Activated gamma-delta T cell treated with anti-CD3 and anti-CD28 coated beads, Interleukin-2, amount 50 U/mL, for 16 hours (primary cell): ENCODE measurements at places on chromosomes 13 and 19.

GRCh38 chr19:50328873-50329145 is 368 bp downstream of the KCNC3 start:
- DNase-seq, result no peak

GRCh38 chr13:58950911-58951310 is 1212.8 kb downstream of the DIAPH3 start:
- DNase-seq, result no peak

- DNase-seq, result no peak
These were observed 39.0 kb downstream of the C1QTNF9 start for GRCh38 chr13:24348385-24348784.

GRCh38 chr19:7871437-7872305 is 2.5 kb downstream of the PRR36 start:
- peak; percentile 64 for DNase-seq

DNA sequence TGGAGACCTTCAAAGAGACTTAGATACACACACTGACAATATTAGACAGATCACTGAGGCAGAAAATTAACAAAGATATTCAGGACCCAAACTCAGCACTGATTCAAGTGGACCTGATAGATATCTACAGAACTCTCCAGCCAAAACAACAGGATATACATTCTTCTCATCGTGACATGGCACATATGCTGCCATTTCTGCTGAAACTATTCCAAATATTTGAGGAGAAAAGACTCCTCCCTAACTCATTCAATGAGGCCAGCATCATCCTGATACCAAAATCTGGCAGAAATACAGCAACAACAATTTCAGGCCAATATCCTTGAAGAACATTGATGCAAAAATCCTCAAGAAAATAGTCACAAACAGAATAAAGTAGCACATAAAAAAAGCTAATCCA is 53.3 kb downstream of the TRPC4 start:
- DNase-seq, result no peak

- no peak for DNase-seq
These were observed 338.0 kb downstream of the ENOX1 start for GRCh38 chr13:43448605-43449336.

GRCh38 chr13:34152409-34152808 is 334.5 kb downstream of the RFC3 start:
- DNase-seq, result no peak

DNA sequence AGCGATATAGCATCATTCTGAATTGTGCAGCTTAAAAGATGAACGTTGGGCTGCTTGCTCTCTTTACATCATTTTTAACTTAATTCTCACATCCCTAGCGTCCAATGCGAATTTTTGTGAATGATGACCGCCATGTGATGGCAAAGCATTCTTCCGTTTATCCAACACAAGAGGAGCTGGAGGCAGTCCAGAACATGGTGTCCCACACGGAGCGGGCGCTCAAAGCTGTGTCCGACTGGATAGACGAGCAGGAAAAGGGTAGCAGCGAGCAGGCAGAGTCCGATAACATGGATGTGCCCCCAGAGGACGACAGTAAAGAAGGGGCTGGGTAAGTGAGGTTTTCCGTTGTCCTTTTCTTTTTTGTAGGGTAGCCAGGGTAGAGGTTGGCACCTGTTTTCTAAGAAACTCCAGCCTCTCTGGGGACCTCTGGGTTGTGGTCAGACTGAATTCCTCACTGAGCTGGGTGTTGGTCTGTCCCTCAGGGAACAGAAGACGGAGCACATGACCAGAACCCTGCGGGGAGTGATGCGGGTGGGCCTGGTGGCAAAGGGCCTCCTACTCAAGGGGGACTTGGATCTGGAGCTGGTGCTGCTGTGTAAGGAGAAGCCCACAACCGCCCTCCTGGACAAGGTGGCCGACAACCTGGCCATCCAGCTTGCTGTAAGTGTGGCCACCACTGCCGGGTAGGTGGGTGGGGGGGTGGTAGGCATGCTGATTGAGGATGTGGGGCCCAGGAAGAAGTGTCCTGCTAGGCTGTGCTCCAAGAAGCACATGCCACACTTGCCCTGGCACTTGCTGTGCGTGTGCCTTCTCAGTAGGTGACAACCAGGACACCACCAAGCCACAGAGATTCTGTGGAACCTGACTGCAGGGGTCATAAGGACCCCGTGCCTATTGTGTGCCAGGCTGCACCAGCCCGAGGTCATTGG is 17.0 kb downstream of the ILF3 start:
- DNase-seq, result no peak

DNA sequence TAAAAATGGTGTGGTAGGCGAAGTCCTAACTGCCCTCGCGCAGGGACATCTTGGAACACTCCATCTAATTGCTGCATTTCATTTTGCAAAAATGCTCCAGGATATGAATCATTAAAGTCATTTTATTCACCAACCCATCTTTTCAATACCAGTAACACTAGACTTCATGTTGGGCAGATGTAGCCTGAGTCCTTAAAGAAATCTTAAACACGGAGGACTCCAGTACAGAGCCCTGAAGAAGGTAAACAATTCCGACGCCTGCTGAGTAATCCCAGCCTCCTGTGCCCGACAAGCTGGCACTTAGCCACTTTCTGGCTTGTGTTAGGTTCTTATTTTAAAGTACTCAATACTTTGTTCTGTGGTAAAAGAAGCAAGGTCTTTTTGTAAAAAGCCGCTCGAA is 58.0 kb upstream of the IRS2 start:
- no peak for DNase-seq

DNA sequence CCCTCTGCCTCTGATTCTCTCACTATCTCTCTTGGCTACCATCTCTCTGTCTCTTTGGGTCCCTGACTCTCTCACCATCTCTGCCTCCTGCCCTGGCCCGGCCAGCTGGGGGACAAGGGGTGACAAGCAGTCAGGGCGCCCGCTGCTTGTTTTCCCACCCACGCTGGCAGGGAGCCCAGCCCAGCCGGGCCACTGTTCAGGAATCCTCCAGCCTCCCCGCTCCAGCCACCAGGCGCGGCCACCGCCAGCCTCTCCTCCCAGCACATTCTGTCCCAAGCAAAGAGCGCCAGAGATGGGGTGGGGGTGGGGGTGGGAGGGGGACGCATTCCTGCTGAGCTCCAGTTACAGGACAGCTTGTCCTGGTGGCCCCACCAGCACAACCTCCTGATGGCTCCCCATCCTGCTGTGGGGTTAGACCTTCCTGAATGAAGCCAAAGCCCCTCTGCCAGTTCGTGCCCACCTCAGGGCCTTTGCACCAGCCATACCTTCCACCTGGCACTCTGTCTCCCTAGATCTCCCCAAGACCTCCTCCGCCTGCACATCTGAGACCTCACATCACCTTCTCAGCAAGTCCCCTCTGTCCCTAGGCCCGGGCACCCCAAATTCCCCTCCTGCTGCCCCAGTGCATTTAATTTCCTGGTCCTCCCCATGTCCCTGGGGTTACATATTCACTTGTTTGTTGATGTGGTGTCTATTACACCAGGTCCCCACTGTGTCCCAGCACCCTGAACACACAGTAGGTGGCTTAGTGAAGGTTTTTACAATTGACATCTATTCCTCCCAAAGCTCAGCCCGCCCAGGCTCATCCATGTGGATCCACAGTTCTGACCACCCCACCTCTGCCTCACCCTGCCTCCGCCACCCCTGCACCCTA is 12.5 kb downstream of the ARRDC2 start:
- no peak for DNase-seq

DNA sequence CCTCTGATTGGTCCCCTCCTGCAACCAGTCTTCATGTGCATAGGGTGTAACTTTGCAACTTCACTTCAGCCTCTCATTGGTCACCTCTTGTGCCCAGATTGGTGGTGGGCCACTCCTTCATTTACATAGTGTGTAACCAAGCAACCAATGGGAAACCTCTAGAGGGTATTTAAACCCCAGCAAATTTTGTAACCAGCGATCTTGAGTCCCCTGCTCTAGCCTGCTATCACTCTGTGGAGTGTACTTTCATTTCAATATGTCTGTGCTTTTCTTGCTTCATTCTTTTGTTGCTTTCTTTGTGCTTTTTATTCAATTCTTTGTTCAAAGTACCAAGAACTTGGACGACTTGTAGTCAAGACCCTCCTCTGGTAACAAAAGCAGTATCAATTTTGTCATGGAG is 1336.9 kb upstream of the SPRY2 start:
- no peak for DNase-seq

DNA sequence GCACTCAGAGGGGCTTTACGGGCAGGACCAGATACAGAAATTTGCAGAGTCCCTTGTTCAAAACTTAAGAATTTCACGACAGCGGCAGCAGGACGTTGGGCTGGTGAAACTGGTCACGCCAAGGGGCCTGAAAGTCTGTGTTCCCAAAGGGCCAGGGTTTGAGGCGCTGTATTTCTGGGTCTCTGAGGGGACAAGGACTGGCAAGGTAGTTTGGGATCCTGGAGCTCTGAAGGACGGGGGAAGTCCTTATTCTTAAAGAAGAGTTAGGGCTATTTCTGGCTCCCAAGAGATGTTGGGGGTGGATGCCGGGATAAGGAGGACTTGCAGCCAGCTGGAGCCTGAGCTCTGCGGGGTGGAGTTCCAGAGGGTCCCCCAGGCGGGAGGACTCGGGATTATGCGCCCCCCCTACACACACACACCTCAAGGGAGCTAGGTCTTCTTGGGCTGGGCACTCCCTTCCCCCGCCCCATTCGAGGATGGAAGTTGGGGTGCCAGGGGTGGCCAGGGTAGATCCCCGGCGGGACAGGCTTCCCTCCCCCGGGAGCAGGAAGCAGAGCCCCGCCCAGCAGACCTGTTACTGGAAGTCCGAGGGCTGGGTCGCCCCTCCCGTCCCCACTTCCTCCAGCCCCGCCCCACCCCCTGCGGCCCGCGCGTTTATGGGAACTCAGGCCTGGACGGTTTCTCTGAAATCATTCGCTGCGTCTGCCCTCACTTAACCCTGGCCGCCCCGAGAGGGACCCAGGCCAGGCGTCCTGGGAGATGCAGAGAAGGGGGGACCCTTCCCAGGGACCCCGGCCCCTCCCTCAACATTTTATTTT is 5.6 kb downstream of the BCL3 start:
- peak; percentile 54 for DNase-seq

DNA sequence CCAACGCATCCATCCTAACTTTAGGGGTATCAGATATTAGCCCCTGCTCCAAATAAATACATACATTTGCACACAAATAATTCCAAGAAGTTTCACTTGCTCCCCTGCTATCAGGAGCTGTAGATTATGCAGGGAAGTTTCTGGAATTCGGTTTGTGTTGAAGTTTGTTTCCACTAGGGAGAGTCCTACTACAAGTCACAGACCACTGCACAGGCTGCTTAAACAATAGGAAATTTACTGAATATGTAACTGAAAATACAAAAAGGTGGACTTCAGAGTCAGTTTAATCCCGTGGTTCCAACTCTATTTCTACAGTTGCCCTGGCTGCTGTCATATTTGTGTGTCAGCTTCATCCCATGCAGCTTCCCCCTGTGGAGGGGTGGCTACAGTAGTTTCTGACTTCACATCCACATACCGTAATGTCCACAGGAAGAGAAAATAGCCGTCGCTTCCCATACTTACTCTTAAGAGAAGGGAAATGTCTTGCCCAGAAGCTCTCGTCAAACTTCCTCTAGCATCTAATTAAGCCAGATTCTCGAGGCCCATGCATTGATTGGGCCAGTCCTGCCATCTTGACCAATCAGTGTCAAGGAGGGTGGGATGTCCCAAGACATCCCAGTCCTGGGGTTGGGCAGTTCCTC is 286.6 kb downstream of the COG6 start:
- DNase-seq, result no peak

DNA sequence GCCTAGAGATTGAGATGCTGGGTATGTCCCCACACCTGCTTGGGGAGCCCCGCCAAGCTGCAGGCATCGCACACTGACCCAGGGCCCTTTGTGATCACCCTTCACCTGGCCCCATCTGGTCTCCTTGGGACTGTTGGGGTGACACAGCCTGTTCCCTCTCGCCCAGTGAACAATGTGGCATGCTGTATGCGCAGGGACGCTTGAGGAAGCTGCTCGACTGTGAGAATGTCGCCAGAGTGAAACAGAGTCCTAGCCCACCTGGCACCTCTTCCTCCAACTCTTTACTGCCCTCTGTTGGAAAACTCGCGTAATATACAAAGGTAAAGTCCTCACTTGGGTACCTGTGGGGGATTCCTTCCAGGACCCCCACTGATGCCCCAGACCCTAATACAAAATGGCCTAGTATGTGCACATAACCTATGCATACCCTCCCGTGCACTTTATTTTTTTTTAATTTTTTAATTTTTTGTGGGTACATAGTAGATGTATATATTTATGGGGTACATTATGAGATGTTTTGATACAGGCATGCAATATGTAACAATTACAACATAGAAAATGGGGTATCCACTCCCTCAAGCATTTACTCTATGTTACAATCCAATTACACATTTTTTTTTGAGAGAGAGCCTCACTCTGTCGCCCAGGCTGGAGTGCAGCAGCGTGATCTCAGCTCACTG is 9.0 kb downstream of the BLOC1S3 start:
- DNase-seq, result no peak

- DNase-seq, result no peak
These were observed 18.7 kb downstream of the STK24 start for GRCh38 chr13:98557937-98558792.

DNA sequence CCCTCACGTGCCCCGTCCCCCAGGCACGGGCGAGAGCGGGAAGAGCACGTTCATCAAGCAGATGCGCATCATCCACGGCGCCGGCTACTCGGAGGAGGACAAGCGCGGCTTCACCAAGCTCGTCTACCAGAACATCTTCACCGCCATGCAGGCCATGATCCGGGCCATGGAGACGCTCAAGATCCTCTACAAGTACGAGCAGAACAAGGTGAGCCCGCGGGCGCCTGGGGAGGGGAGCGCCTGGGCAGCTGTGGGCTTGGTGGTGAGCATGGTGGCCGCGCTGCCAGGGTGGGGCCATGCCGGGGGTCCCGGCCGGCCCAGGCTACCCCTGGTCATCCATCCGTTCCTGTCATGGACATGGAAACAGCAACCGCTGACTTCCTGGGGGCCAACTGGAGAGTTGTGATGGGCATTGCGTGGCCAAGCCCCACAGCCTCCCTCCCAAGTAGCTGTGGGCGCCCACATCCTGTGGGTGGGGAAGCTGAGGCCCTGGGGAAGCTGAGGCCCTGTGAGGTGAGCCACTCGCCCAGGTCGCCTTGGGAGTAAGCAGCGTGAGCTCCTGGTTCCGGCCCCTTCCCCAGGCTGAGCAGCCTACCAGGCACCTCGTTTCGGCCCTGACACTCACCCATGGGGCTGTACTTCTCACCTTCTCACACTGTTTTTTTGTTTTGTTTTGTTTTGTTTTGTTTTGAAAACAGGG is 16.1 kb downstream of the GNA11 start:
- DNase-seq, result no peak

DNA sequence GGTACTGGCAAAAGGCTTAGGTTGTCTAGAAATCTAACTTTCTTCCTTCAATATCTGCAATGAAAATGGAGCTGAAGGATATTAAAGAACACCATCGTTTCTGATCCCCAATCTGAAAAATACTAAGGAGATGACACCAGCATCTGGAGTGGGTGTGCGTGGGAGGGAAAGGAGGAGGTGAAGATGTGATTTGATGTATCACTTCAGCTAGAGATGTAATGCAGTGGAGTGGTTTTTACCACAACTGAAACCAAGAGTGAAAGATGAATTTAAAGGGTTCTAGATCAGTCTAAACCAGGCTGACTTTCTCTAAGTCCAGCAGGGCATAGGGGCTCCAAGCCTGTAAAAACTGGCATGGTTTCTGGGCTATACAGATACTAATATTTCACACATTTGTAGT is 148.4 kb downstream of the AKAP11 start:
- peak; percentile 6 for DNase-seq

- DNase-seq, result peak; percentile 66
These were observed 25.7 kb upstream of the TPTE2 start for GRCh38 chr13:19586904-19587634.
